ENCODE measurements at places on chromosomes 1 and 21.

DNA sequence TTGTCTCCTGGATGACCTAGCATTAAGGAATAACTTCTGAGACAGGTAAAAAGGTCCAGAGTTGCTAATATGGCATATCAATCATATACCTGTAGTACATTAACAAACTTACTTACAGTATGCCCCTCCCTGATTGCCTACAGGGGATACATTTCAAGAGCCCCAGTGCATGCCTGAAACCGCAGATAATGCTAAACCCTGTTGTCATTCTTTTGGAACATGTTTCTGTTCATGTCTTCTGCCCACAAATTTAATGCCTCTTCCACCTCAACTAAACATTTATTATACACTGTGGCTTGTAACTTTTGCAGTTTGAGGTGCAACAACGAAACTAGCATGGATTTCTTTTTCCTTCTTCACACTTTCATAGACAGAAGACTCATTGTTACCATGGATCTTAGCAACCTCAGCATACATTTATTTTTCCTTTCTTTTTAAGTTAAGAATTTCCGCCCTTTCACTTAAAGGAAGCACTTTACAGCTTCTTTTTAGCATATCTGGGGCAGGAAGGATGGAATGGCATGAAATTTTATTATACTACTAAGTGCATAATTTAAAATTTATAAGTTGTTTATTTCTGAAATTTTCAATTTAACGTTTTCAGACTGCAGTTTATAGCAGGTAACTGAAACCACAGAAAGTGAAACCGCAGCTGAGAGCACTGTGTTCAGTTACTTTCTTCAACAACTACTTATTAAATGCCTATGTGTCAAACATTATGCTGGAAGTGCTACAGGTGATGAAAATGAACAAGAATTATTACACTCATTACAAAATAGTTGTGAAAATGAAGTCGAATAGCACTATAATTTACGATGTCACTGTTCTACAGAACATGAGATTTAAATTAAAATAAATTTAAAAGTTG is 25.3 kb downstream of the F13B start:
- no peak for DNase-seq

GRCh38 chr1:160022330-160023310 is 9.2 kb downstream of the PIGM start:
- no peak for DNase-seq

- DNase-seq: no peak
Observed at GRCh38 chr1:59638231-59638711, 176.5 kb upstream of the HOOK1 start.

DNA sequence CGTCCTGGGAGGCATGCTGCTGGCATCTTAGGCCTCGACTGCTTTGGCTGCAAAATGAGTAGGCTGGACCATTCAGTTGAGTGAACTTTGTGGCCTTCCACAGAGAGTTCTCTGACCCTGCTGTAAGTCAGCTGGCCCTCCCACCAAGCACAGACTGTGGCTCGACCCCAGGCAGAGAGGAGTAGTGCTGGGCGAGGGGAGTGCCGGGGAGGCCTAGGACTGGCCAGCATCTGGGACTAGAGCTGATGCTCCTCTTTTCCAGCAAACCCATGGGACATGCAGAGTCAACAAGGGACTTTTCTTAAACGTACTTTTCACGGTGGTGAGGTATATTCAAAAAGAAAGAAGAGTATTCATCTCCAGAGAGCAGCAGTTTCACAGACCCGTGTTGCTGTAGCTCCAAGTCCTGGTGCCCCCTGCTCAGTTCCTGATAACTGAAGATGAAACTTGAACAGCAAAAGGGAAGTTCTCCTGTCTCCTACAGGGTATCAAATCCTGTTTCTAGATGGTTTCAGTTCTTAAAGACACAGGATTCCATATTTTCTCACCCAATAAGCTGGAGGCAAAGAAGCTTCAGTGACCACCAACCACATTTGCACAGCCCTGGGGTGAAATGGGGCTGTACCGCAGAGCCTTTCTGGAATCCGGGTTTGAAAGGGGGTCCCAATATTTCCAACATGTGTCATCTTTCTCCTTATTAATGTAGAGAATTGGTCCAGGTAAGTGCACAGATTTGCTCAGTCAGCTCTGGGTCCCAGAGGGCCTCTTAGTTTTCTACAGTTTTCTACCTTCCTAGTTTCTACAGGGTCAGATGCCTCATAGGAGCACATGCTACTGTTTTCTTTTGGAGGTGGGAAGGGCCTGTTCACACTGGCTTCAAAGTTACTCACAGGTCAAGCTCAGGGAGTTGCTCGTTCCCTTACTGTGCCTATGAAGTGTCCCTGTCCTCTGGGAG is 20.9 kb downstream of the BATF3 start:
- no peak for DNase-seq

DNA sequence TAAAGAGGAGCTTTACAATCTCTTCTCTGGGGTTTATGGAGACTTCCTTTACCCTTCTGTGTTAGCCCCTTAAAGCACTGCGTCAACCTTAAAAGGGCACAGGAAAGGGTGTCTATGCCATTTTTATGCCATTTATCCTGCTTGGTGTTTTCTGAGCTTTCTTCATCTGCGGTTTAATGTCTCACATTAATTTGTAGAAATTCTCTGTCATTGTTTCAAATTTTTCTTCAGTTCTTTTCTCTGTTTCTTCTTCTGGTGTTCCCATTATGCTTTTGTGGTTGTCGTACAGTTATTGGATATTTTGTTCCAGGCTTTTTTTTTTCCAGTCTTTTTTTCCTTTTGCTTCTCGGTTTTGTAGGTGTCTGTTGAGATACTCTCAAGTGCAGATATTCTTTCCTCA is 107.9 kb downstream of the OSBPL9 start:
- no peak for DNase-seq

DNA sequence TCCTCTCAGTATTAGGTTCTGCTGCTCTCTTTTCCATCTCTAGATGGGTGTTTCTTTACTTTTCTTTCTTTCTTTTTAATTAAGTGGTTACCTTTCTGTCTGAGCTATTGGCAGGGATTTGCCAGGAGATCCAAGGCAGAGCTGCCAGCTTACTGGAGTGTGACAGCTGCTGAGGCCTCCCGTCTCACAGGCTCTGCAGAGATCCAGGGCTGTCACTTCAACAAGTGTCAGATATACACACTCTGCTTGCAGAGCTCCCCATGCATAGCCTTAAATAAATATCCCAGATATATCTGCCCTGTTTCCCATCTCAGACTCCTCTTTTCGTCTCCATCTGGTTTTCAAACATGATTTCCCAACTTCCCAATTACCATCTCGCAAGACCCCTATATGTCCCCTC is 124.3 kb downstream of the NOS1AP start:
- no peak for DNase-seq

DNA sequence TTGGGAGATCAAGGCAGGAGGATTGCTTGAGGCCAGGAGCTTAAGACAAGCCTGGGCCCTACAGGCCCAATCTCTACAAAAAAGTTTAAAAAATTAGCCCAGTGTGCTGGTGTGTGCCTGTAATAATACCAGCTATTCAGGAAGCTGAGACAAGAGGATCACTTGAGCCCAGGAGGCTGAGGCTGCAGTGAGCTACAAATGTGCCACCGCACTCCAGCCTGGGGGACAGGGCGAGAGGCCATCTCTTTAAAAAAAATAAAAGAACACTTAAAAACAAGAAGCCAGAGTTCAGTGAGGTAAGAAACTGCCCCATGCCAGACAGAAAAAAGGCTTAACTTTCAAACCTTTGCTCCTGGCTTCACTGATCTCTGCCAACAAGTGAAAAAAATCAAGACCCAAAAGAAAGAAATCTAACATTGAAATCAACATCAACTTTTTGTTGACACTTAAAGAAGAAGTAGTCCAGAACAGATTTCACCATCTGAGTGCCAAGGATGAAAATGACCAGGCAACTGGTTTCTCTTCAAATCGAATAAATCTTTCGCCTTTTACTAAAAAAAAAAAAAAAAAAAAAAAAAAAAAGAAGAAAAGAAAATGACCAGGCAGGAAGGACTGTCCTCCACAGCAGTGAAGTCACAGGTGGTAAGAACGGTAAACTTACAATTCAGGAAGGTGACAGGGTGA is 51.2 kb downstream of the SLC45A1 start:
- DNase-seq: no peak

- DNase-seq: no peak
Observed at GRCh38 chr1:112264553-112264952, 131.5 kb upstream of the CTTNBP2NL start.

DNA sequence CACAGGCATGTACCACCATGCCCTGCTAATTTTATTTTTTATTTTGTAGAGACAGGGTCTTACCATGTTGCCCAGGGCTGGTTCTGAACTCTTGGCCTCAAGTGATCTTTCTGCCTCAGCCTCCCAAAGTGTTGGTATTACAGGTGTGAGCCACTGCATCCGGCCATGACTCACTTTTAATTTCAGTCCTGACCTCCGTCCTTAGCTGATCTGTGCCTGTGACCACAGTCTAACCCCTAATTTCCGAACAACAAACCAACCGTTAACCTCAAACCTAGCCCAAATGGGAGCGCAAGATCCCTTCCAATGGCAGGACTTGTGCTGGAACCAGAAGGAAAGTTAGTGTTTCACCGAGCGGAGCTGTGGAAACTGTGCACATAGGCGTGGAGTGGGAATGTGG is 29.3 kb upstream of the MAN1C1 start:
- DNase-seq: no peak

DNA sequence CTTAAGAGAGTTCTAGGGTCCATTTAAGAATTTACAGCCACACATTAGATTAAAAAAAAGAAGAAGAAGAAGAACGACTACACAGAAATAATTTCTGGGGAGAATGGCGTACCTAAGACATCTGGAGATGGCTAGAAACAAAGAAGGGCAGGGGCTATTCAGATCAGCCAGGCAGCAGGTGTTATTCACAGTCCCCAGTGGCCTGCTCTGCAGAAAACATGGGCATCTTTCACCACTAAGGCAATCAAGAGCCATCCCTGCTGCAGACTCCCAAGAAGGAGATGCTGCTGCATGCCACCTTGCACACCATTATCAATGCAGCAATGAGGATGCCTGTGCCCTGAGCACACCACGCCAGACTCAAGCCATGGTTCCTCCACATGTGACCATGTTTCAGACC is 7.9 kb upstream of the FCRL2 start:
- no peak for DNase-seq

- no peak for DNase-seq
Observed at GRCh38 chr1:20344738-20345137, 54.1 kb downstream of the VWA5B1 start.

GRCh38 chr1:58062635-58063034 is 483.9 kb downstream of the OMA1 start:
- DNase-seq: no peak

DNA sequence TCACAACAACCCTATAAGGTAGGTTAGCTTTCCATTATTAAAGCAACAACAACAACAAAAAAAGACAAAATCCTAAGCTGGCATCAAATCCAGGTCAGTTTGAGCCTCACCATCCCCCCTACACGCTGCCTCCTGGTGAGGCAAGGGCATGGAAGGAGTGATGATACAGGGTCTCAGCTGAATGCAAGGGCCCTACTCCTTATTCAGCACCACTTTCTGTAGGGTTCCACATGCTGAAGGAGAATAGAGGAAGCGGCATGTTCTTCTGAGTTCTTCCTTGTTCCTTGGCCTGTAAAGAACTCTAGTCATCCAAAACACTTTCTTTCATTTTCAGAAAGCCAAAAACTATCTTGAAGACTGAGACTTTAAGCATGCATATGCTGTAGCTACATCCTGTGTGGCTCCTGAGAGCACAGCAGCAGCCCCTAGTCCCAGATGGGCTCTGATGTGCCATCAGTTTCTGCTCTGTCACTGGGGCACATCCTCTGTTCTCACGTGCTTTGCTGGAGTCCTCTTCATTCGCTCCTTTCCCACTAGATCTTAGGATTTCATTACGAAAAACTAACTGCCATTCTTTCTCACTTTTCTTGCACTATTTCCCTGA is 6.2 kb downstream of the ILDR2 start:
- DNase-seq: no peak

GRCh38 chr1:245039196-245039595 is 115.6 kb upstream of the KIF26B start:
- no peak for DNase-seq

DNA sequence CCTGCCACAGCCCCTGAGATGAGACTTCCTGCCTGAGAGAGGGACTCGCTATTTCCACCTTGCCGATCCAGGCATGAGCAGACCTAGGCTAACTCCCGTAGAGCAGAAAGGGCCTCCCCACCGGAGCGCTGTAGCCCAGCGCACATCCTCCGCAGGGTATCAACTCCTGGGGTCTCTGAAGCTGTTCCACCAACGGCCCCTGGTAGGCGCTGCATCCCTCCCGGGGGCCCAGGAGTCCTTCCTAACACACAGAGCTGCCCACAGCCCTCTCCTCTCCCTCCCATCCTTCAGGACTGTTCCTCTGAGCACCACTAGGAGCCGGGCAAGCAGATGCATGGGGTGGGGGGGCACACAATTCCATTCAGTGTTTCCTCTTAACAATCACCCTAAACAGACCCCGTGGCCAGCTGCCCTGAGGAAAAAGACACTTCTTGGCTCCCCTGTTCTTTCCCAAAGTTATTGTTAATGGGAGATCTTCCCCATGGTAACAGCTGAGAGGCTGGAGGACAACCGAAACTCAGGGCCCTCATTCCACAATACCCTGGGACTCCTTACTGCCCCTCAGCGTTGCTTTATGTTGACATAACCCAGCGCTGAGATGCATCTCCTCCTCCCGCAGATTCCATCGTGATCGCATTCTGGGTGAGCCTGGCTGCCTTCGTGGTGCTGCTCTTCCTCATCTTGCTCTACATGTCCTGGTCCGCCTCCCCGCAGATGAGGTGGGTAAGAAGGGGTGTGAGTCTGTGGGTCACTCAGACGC is 7.5 kb downstream of the MRAP start:
- no peak for DNase-seq

- no peak for DNase-seq
Observed at GRCh38 chr1:248388426-248388825, 12.9 kb downstream of the OR2T6 start.

GRCh38 chr1:119673171-119673940 is 25.3 kb upstream of the ZNF697 start:
- DNase-seq: no peak

DNA sequence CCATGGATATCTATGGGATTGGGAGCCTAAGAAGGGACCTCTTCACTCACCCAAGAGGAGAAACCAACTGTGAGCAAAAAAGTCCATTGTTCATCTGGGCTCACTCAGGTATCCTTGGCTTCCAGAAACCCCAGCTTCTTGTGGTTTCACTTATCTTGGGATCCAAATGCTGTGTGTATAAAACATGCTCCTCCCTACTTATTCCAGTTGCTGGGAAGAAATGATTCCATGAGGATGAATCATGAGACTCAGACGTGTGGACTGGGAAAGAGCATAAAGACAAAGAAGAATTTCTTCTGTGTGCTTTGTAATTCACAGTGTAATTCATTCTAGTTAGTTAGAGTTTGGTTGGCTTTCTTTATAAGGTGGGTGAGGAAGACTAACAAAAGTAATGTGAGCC is 283.7 kb downstream of the ZNF648 start:
- DNase-seq: no peak

DNA sequence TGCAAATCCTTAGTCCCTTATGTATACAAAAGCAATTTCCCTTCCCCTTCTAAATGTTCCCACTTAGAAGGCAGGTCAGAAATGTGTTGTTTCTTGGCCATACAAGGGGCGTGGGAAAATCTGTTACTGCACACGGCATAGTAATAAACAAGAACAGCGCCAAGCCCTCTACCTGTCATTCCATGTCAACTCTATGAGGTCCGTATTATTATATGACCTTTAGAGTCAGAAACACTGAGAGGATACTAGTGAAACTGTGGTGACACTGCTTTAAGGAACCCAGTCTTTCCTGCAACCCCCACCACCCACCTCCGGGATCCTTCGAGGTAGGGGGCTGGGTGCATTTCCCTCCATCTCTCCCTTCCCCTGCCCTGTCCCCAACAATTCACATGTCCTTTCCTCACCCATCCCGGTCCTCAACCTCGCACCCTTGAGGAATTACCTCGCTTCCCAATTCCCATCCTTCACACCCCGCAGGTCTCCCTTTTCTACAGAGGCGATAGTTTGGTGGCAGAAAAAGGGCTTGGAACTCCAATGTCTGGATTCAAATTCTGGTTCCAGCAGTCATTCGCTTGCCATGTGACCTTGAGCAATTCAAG is 647 bp downstream of the SDHB start:
- DNase-seq: no peak

All from stimulated activated CD4-positive, alpha-beta T cell treated with anti-CD3 and anti-CD28 coated beads, Interleukin-1b, Interleukin-23, amount 100 ng/mL, for 1 hour (primary cell).